ENCODE measurements at places on chromosomes 4 and X.

- peak; percentile 1 for DNase-seq
Observed at GRCh38 chr4:166042510-166043055, 169.5 kb downstream of the TLL1 start.

DNA sequence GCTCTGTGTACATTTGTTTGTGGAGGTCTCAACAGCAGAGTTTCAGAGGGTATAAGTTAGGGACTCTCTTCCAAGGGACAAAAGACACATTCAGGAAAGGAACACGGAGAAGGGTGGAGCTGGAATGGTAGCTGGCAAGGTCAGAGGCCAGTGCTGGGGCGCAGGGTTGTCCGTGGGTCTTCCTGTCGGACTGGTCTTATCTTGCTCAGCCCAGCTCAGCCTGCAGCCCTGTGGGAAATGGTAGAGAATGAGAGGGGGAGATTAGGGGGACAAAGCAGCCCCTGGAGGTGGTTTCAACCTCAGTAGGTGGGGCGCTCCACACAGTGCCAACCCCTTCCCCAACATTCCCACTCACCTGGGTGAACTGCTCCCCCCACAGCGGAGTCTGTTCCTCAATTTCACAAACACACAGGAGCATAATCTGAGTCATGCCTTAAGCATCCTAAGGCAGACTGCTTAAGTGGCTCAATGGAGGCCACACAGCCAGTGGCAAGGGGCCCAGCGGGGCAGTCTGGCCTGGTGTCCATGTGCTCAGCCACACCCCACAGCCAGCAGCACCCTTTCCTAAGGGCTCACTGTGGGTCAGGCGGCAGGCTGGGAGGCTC is 6.9 kb upstream of the HDAC6 start:
- DNase-seq = peak; percentile 62

- no peak for DNase-seq
Observed at GRCh38 chrX:39174772-39175417, 373.6 kb downstream of the MID1IP1 start.

DNA sequence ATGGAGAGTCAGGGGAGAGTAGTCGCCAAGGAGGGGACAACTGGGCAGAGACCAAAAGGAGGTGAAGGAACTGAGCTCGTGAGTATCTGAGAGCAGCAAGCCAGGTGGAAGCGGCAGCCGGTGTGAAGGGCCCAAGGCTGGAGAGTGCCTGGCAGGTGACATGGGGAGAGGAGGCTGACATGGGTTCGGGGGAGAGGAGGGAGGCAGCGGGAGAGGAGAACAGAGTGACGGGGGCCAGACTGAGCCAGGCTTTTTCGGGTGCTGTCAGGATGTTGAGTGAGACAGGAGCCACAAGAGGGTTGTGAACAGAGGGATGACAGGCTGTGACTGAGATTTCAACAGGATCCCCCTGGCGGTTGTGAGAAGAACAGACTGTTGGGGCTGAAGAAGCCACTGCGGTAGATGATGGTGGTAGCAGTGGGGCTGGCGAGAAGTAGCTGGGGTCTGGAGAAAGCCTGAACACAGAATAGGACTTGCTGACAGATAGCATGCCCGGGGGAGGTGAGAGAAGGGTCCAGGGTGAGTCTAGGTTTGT is 5.7 kb downstream of the ELK1 start:
- DNase-seq = peak; percentile 24

DNA sequence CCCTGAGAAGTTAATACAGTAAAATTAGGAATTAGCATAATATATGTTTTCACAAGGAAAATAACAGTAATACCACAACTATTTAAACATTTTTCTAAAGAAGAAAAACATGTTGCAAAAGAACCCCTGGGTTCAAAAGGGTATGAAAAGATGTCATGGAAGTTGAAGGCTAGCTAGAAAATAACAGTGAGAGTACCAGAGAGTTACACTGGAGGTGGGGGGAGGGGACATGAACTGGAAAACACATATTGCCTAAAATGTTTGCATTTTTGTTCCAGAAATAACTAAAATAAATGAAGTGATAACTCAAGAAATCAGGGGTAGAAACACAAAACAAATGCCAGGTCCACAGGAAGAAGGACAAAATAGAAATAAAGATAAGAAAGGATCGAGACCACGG is 336.6 kb upstream of the MAD2L1 start:
- no peak for DNase-seq

Measured in EL (cell line).